ENCODE measurements at places on chromosomes 7 and 10.

- DNase-seq: no peak
Observed at GRCh38 chr7:107506674-107507339, 37.0 kb downstream of the GPR22 start.

- no peak for DNase-seq
Observed at GRCh38 chr7:29315122-29315891, 120.7 kb downstream of the CHN2 start.

DNA sequence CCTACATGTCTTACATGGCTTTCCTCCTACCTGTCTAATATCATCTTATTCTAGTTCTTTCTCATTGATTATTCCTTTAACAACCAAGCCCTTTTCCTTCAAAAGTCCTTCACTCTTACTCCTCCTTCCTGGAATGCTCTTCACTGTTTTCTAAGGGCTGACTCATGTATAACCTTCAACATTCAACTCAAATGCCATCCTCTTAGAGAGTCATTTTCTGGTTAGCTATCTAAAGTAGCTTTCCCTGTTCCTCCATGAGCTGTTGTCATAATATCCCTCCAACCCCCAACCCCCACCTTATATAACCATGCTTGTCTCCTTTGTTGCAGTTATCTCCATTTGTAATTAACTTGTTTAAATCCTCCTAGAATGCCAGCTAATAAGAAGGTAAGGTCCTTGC is 286.8 kb downstream of the ADK start:
- no peak for DNase-seq

- DNase-seq: no peak
Observed at GRCh38 chr7:134910968-134911367, 75.3 kb upstream of the AGBL3 start.

GRCh38 chr10:9707216-9707615 is 1310.5 kb upstream of the CELF2 start:
- DNase-seq: no peak

DNA sequence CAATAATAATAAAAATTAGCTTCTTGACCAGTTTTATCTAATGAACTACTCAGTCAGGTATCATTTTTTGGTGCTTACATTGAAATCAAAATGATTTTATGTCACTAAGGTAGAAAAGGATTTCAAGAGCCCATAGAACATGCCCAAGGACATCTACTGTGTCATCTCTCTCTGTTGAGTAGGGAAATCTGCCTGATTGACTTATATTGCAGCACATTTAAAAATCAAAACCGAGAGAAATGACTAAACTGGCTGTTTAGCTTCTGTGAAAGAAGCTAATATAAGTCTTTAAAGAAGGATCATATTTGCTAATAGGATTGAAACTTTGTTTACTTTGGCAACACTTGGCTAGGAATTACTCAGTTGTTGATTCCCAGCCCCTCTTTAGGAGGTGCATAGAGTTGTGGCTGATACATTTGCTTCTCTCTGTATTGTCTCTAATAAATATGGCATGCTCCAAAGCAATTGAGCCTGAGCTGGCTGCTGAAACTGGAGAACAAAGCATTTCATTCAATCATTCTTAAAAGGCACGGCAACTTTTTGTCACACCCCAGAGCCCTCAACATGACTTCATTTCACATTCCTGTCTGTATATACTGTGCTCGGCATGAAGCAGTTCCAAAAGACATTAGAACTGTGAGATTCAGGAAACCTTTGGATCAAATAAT is 1096.9 kb upstream of the POT1 start:
- DNase-seq: no peak

GRCh38 chr7:539731-540411 is 20.2 kb upstream of the PDGFA start:
- peak; percentile 80 for DNase-seq

Data from NCI-H1694 treated with DMSO at 0.1 percent for 48 hours (cell line).